ENCODE measurements at places on chromosomes 12 and 14. TPM values are rescaled to one million over a fixed set of nuclear protein-coding genes. Genes with fewer than 3 reads are reported as not detected.

GRCh38 chr12:124352839-124353238 is 57.9 kb downstream of the RFLNA start:
- no peak for DNase-seq

The PRH2 gene
- polyA plus RNA-seq: 0.41 TPM

DNA sequence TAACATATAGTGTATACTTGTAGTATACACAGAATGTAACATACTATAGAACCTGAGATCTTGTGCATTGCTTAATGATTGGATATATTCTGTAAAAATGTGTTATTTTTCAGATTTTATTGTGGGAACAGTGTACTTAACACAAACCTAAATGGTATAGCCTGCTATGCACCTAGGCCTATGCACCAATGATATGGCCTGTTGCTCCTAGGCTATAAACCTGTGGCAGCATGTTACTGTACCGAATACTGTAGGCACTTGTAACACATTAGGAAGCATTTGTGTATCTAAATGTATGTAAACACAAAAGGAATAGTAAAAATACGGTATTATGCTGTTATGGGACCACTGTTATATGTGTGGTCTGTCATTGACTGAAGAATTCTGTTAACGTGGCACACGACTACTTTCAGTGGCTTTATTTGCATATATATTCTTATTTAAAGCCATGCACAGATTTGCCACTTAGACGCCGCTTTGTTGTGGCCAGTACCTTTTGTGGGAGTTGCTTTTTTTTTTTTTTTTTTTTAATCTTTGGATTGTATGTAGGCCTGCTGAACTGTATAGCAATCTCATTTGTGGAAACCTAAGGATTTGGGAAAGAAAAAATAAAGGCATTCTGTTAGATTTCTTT is 7.4 kb downstream of the PAPOLA start:
- DNase-seq: no peak

The RESF1 gene
- 57.6 TPM for polyA plus RNA-seq

DNA sequence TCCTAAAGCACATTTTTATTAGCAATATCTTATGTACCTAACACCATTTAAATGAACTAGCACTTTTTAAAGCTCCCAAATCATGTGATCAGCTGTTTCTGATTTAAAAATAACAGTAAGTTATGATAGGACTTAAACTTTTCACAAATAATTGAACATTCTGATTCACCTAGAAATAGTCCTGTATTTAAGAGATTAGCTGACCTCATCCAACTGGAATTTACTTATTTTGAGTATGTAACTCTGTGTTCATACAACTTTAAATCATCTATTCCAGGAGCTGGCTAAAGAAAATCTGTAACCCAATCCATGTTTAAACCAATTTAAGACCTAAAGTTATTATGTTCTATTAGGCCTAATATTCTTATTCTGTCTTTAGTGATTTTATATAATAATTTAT is 184.3 kb downstream of the CCDC91 start:
- no peak for DNase-seq

The SLC2A14 gene
- 0.32 TPM for polyA plus RNA-seq

The KRT6C gene
- polyA plus RNA-seq: not detected

Data from right renal pelvis (tissue), 4 donors.